ENCODE measurements at places on chromosomes 5 and 9.

- DNase-seq, result no peak
These were observed 75.1 kb downstream of the SH3GL2 start for GRCh38 chr9:17653947-17654465.

DNA sequence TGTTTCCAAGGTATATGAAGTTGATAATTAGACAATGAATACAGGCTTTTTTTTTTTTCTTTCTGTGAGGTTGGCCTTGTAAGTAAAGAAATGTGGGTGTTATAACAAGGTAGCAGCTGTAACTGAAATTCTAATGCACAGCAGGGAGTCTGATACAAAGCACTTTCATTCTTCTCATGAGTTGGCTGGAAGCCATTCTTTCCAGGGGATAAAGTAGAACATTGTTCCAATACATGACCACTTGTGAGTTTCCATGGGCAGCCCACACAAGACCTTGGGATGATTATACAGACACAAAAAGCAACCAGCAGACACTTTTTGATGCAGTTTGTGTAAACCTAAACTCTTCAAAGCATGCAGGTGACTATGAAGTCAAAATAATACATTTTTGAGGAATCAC lies 1785.9 kb upstream of the WWC1 start:
- no peak for DNase-seq

- DNase-seq, result no peak
These were observed 9.3 kb upstream of the TGFBR1 start for GRCh38 chr9:99095565-99095964.

- DNase-seq, result peak; percentile 38
These were observed 911 bp downstream of the ABLIM3 start for GRCh38 chr5:149141957-149142851.

DNA sequence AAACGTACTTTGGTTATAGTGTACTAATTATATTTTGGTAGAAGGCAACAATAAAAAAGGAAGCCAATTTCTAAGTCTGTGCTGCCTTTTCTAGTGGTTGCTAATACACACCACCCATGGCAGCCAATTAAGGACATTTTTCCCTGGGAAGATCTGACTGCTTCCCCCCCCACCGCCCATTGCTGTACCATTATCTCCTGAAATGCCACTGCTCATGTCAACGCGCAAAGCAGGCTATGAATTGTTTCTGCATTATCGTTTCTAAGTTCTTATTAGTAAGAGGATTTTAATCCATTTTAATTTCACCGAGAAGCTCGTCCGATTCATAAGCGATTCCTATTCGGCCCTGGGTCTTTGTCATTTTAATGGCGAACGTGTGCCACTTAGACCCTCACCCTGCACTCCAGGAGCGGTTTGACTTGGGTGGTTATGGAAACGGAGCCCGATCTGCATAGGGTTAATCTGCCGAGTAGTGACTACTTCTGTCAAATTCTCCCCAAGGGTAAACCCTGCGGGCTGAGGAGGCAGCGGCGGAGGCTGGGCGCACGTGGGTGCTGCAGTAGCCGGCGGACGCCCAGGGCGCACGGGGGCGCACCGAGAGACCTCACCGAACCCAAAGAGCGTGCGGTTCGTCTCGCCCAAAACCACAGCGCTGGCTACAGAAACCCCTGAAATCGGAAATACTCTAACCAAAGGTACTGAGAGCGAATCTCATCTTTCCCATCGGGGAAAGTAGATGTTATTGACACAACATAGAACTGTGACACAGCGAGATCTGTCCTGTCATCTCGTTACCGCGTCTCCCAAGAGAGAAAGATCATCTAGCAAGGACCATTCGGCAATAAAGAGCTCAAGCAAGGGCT lies 55.8 kb upstream of the SHC3 start:
- peak; percentile 90 for DNase-seq

DNA sequence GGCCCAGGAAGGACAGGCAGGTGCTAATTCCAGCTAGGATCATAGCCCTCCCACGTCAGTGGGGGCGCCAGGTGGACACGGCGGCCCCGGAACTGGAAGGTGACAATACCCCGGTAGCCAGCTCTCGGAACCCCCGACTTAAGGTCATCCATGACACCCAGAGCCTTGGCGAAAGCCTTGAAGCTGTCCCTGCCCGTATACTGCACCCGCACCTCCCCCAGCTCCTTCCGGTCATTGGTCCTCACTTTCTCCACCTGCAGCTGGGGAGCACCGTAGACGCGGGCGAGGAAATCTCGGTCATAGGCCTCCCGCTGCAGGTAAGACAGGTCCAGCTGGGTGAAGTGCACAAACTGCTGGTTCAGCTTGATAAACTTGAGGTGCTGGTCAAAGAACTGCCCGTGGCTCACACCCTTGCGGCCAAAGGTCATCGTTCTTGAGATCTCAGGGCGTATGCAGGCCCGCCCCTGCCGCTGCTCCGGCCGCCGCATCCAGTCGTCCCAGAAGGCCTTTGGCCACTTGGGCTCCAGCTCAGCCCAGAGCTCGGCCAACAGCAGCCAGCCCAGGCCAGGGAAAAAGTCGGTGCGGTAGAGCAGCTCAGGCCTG lies 10.9 kb downstream of the MGAT1 start:
- DNase-seq, result no peak

DNA sequence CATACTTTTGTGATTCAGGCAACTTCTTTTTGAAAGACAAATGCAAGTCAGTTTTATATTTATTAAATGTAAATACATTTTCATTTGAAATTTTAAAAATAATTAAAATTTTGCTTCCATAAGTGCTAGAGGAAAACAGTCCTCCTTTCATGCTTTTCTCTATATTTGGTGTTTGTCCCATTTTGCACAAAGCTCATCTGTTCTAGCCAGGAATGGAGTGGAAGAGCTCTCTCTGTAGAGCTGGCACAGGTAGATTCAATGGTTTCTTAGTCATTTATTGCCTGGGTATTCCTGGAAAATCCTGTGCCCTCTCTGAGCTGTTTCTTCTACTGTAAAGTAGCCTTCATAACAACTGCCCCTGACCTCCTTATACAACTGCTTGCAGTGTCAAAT lies 267.6 kb upstream of the HAPLN1 start:
- DNase-seq, result no peak

GRCh38 chr5:179185256-179185940 lies 125.2 kb downstream of the ZNF354C start:
- DNase-seq, result peak; percentile 47

DNA sequence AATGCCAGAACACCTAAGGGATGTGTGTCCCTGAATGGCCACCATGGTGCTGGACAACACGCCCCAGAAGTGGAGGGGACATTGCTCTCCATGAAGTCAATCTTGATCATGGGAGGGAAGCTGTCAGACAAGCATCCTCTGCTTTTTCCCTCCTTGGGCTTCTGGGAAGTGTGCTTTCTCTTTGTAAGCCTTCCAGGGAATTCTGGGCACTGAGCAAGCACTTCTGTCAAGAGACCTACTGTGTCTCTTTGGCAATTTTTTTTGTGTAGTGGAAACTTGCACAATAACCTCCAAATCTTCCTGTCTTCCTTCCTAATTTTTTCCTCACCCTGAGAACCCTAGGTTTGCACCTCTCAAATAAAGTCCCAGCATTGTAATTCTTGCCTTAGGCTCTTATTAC lies 132.0 kb downstream of the SEC61B start:
- DNase-seq, result no peak

DNA sequence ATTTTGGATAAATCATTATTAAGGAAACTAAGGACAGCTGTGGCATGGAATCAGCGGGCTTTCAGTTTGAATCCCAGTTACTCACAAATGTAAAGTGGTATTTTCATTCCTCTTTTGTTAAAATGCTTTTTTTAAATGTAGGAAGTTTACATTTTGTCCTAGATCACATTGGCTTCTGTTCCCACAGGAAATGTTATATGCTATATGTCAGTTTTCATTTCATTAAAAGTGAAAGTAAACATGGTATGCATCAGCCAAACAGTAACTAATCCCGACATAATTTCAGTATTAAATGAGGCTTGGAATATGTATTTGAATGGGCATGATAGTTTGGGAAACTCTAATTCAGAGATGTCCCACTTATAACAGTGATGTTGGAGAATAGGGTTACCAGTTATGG lies 18.6 kb upstream of the SMIM15 start:
- no peak for DNase-seq

GRCh38 chr9:120104771-120105170 lies 475.2 kb downstream of the CDK5RAP2 start:
- no peak for DNase-seq

DNA sequence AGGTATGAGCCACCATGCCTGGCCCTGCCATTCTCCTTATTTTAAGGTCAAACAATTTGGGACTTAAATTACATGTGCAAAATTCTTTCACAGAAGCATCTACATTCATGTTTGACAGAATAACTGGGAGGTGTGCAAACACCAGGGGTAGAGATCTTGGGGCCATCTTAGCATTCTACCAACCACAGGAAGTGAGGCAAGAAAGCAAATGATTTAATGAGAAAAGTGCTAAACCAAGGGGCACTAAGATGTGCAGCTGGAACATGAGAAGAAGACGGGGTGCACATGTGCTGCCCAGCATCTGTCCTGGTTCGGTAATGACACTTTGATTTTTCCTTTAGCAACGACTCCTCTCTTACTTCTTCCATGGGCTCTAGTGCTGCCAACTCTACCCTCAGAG lies 1.2 kb upstream of the F12 start:
- no peak for DNase-seq

- peak; percentile 86 for DNase-seq
These were observed 92.1 kb downstream of the LMNB1 start for GRCh38 chr5:126869005-126869451.

DNA sequence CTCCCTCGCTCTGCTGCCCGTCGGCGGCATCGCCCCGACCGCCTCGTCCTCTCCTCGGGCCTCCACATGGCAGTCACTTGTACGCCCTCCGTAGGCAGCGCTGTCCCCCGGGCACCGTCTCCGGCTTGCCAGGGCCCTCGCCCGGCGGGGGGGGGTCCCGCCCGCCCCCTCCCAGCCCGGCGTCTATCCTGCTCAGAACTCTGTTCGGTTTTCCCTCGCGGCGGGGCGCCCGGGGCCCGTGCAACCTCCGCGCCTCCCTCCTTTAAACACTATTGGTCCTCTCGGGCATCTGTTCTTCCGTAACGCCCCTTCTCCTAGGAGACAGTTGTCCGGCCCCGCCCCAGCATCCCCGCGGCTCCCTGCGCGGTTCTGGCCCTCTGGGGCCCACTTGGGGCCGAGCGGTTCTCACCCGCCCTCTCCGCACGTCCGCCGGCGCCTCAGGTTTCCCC lies 831 bp downstream of the ODF2 start:
- peak; percentile 72 for DNase-seq

- DNase-seq, result no peak
These were observed 11.5 kb upstream of the C5orf58 start for GRCh38 chr5:170221327-170221741.

DNA sequence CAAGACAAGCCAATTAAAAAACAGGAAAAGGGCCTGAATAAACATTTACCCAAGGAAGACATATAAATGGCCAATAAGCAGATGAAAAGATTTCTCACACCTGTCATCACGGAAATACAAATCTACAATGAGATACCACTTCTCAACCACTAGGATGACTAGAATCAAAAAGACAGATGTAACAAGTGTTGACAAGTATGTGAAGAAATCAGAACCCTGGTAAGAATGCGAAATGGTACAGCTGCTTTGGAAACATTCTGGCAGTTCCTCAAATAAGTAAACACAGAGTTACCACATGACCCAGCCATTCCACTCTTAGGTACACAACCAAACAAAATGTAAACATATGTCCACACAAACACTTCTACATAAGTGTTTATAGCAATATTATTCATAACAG lies 32.5 kb downstream of the LEAP2 start:
- no peak for DNase-seq

DNA sequence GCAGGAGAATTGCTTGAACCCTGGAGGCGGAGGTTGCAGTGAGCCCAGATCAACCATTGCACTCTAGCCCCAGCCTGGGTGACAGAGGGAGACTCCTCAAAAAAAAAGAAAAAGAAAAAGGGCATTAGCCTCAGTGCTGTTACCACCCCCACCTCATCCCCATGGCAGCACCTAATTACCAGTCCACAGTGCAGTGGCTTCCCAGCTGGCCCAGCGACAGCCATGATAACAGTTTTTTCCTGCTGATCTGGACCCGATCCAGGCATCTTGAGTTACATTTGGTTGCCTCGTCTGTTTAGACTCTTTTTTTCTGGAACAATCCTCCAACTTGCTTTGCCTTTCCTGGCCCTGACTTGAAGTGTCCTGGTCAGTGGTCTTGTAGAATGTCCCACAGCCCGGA lies 24.4 kb downstream of the NCS1 start:
- DNase-seq, result no peak

GRCh38 chr9:112487799-112488340 lies 1.2 kb downstream of the KIAA1958 start:
- no peak for DNase-seq

GRCh38 chr9:132125944-132126679 lies 35.7 kb upstream of the NTNG2 start:
- DNase-seq, result peak; percentile 58

- no peak for DNase-seq
These were observed 173.5 kb upstream of the FBXL7 start for GRCh38 chr5:15326471-15326870.

DNA sequence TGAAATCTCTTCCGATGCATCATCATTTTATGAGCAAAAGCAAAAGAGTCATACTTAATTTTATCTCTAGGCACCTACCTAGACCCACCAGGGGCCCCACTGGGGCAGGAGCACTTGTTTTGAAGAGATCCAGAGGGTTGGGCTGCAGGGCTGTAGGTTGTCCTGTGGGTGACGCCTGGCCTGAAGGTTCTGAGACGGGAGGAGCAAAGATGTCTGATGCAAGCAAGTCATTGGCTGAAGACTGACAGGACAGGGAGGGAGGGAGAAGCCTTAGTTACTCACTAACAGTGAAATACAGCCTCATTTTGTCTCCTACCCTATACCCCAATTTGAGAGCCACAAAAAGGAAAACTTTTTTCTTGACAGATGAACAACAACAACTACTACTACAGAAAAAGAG lies 17.1 kb upstream of the C9 start:
- DNase-seq, result no peak

DNA sequence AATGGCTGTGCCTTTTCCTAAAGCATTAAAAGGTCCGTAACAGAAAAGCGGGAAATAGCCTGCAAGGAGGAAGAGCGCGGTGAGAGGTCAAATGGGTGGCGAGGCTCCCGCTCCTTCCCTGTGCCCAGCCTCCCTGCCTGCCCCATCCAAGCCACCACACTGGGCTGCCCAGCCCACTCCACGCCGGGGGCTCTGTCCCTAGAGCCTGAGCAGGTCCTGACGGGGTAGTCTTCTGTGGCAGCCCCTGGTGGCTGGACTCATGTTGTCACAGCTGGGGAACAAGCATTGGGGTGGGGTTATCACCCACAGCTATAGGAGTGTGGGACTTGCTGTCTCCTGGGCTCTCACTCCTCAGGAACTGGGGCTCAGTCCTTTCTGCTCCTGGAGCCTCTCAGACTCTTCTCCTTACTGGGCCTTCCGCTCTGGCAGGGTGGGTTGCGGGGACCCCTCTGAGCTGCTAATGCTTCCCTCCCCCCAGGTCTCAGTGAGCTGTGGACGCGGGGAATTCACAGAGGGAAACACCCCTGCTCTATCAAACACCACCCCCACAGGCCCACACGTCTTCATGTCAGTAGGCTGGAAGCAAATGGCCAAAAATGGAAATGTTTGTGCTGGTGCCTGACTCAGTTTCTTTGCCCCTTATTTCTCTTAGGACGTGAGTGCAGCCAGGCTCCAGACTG lies 152.4 kb upstream of the PHYKPL start:
- DNase-seq, result peak; percentile 47

All from upper lobe of left lung (tissue), 6 donors.